ENCODE measurements at places on chromosomes 7 and 10.

GRCh38 chr7:96313940-96314339, 8.0 kb downstream of the SLC25A13 start:
- no peak for DNase-seq

DNA sequence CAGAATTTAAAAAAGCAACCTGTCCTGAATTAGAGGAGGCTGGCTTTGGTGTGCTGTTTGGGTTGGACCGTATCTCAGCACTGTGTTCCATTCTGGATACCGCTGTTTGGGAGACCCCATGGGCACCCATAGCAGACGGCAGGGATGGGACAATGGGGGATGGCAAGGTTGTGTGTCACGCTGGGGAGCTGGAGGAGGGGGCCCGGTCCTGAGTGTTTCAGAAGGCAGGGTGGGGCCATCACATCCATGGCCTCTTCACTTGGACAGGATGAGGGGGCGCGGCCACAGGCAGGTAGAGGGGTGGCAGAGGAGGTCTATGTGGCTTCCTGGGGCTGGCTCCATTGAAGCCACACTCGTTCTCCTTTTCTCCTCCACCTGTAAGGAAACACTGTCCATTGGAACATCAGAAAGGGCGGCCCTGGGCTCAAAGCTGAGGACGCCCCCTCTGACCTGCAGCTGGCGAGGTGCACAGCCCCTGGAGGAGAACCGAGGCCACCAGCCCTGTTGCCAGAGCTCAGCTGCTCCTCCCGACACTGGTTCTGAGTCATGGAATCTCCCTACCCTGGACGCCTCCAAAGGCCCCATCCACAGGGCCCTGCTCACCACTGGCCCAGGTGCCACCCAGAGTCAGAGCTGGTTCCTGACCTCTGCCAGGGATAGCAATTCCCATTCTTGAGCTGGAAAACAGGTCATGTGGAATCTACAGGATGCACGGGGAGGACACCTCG, 587.3 kb downstream of the DNAJB6 start:
- DNase-seq: no peak

DNA sequence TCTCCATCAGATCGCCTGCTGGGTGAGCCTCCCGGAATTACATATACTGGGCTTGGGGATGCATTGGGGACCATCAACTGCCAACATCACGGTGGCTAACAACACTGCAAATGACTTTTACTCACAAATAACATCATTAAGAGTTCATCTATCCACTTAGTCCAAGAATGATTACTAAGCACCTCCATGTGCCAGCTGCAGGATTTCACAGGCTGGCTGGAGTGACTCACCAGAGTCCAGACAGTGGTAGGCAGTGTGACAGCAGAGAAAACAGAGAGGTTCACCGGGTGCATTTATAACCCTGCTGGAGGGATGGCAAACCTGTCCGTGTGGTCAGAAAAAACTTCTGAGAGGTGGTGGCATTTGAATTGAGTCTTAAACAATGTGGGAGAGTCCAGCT, 3.2 kb upstream of the IGFBP3 start:
- no peak for DNase-seq

GRCh38 chr10:128713471-128713870, 587.2 kb upstream of the MKI67 start:
- no peak for DNase-seq

DNA sequence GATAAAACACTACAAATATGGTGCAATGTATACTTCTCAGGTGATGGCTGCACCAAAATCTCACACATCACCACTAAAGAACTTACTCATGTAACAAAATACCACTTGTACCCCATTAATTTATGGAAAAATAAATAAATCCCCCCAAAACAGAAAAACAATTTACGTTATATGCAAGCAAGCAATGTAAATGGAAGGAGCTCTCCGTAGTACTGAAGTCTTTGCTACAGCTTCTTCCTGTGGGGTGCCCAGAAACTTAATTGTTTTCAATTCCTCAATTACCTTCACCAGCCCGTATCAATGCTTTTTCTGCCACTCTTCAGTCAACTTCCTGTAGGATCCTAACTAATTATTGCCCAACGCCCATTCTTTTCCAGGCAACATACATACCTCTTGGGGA, 138.1 kb downstream of the RELN start:
- DNase-seq: no peak

GRCh38 chr7:112556633-112557032, 75.8 kb downstream of the LSMEM1 start:
- peak; percentile 40 for DNase-seq

DNA sequence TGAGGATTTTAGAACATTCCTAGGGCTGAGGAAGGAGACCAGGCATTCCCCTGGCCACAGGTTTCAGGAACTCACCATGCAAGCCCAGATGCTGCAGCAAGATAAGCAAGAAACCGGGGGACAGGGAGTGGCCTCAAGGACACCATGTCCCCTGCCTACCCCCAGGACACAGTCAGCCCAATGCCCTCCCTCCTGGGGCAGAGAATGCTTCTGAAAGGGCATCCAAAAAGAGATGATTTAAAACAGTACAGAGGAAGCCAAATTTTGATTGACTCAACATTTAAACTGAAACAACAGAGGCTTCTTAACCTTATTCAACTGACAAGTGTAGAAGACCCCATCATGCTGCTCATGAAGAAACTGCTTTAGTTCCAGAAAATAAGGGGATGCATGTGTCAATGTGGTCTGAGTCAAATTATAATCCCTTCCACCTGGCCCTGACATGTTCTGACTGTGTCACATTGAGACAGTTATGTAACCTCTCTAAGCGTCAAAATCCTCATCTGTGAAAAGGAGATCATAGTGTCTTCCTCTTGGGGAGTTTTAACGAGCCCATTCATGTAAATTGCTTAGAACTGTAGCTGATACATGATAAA, 60.0 kb downstream of the ICA1 start:
- DNase-seq: no peak

- no peak for DNase-seq
Measured at GRCh38 chr10:50653142-50653541, 29.4 kb upstream of the SGMS1 start.
